ENCODE measurements at places on chromosomes 5 and 9.

DNA sequence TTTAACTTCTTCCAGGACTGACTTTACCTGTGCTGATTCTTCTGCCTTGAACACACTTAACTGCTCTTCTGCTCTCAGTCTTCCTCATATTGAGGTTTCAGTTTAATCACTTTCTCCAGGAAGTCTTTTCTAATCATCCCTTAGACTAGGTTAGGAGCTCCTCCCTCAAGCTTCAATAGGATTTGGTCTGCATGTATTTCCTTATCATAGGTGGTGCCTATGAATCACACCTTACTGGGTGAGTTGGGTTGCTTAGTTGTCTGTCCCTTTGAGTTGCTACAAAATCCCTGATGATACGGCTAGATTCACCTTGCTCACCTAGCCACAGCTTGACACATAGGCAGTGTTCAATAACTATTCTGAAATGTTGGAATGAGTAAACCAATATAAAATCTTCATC is 164.4 kb downstream of the DNAH5 start:
- no peak for DNase-seq

DNA sequence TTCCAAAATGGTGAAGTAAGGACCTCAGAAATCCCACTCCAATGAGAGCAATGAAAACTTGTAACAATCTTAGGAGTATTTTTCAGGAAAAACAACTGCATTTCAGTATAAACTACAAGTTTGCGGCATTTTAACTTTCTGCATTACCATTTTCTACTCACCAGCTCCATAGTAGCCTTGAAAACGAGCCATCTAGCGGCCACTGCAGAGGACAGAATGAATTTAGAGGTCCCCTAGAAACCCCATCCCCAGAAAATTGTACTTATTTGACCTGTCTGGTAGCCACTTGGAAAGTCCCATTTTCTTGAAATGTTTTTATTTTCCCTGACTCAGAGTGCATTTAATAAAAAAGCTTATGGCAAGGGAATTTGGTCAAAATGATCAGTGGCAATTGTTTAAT is 205.4 kb upstream of the ITGA1 start:
- DNase-seq: no peak

GRCh38 chr5:142100307-142100706 is 8.3 kb upstream of the NDFIP1 start:
- no peak for DNase-seq

GRCh38 chr5:158881091-158881880 is 218.4 kb downstream of the EBF1 start:
- DNase-seq: no peak

- DNase-seq: no peak
These were observed 57.9 kb upstream of the CCNG1 start for GRCh38 chr5:163379298-163380155.

GRCh38 chr5:60196385-60197113 is 303.0 kb upstream of the PDE4D start:
- no peak for DNase-seq

DNA sequence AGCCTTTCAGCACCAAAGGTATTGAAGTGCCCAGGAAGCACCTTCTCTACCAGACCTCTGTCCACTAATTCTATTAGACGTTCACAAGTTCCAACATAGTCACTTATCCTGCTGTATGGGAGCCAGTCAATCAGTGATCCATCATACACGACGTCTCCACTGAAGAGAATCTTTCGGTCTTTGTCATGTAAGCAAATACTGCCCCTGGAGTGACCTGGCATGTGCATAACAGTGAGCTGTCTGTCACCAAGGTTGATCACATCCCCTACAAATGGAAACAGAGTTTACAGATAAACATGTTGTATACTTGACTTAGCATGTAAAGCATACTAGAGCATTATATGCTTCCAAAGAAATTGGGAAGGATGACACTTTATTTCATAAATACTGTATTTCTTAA is 13.3 kb downstream of the MBLAC2 start:
- DNase-seq: no peak

- DNase-seq: no peak
These were observed 353.3 kb downstream of the ARHGEF28 start for GRCh38 chr5:73979321-73979720.

GRCh38 chr5:24407466-24407865 is 237.3 kb downstream of the CDH10 start:
- DNase-seq: no peak

GRCh38 chr5:149455889-149456409 is 76.9 kb upstream of the IL17B start:
- no peak for DNase-seq

DNA sequence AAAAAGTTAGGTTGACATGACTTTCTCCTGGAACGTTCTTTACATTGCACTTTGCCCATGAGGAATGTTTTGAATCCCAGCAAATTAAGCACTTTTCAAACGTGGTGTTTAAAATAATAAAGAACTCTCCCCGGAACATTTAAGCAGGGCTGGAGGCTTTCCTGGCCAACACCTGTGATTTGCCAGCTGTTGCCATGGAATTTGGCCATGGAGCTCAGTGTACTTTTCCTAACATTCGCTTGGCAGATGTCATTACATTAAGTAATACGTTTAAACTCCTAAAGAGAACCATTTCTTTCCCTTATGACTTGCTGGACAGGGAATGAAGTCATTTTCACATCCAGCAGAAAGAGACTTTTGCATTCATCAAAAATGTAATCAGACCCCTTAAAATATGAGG is 146.1 kb downstream of the GAS1 start:
- no peak for DNase-seq

- DNase-seq: no peak
These were observed 31.6 kb downstream of the ADRA1B start for GRCh38 chr5:159947708-159948358.

DNA sequence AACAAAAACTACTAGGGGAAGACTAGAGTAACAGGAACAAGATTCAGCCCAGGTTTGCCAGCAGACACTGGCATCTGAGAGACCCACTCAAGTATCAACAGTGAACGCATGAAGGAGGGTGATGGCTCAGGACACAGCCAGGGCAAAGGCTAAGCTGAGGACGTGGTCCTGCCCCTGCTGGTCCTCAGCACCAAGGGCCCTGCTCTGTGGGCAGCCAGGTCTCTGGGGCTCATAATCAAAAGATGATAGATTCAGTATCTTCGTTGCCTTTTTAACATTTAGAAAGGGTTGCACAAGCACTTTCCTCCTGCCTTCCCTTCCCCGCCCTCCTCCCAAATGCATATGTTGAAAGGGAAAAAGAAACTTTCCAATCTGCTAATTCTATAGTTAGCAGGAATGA is 31.5 kb downstream of the MACROH2A1 start:
- DNase-seq: no peak

- no peak for DNase-seq
These were observed 61.7 kb upstream of the UBAC1 start for GRCh38 chr9:136022731-136023409.

Measured in head of caudate nucleus (tissue), 42 donors.